ENCODE measurements at places on chromosomes 7 and 10. TPM values are rescaled to one million over a fixed set of nuclear protein-coding genes. Genes with fewer than 3 reads are reported as not detected.

DNA sequence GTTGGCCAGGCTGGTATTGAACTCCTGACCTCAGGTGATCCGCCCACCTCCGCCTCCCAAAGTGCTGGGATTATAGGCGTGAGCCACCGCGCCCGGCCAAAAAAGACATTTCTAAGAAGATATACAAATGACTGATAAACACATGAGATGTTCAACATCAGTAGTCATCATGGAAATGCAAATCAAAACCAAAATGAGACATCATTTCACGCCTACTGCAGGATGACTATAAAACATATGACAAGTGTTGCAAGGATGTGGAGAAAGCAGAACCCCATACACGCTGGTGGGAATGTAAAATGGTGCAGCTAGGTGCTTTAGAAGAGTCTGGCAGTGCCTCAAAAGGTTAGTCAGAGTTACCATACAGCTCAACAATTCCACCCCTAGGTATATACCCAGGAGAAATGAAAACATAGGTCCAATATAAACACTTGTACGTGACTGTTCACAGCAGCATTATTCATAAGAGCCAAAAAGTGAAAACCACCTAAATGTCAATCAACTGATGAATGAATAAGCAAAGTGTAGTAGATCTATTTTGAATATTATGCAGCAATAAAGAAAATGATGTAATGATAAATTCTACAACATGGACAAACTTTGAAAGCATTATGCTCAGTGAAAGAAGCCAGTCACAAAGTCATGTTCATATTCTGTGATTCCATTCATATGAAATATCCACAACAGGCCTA lies 24.5 kb downstream of the TMEM209 start:
- DNase-seq = no peak

GRCh38 chr10:26944261-26944882 lies 83.6 kb upstream of the ABI1 start:
- DNase-seq = no peak

- peak; percentile 5 for DNase-seq
These were observed 267.8 kb downstream of the RPS24 start for GRCh38 chr10:78301481-78301880.

GRCh38 chr7:45623740-45624391 lies 49.7 kb downstream of the ADCY1 start:
- no peak for DNase-seq

- DNase-seq = no peak
These were observed 9.0 kb downstream of the MEST start for GRCh38 chr7:130500910-130501309.

GRCh38 chr10:93461807-93462178 lies 20.3 kb downstream of the MYOF start:
- peak; percentile 29 for DNase-seq

The PODXL gene
- 135 TPM for total RNA-seq

The UTF1 gene
- not detected for total RNA-seq

The TBXAS1 gene
- 14.1 TPM for total RNA-seq

The GPR85 gene
- total RNA-seq = not detected

The KMT2E gene
- 108 TPM for total RNA-seq

Data from uterus (tissue), 4 donors.